GM23338 (cell line): ENCODE measurements at places on chromosomes 2 and 18. TPM values are rescaled to one million over a fixed set of nuclear protein-coding genes. Genes with fewer than 3 reads are reported as not detected.

The LRRC30 gene
- not detected in 2 replicates for polyA plus RNA-seq

DNA sequence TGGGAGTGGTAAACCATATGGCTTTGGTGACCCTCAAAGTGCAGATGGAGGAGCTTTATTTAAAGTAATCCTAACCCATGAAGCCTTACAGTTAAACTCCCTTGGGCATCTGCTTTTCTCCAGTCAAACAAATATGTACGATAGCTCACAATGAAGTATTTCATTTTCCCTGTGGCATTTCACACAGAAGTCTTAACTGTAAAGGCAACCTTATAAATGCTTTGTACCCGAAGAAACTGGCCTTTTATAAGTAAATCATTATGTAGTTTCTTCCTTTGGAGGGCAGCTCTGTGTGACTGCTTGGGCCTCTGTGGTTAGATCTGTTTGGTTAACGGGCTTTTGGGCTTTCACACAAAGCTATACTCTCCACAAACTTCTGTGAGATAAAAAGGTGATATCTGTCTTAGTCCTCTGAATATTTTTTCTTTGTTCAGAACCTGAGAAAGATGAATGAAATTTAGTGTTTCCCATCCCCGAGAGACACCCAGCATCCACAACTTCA is 46.6 kb downstream of the SCN1A start:
- no peak for DNase-seq

The EGR4 gene
- 0.23 TPM in 1 of 2 replicates, not detected in the other for polyA plus RNA-seq

DNA sequence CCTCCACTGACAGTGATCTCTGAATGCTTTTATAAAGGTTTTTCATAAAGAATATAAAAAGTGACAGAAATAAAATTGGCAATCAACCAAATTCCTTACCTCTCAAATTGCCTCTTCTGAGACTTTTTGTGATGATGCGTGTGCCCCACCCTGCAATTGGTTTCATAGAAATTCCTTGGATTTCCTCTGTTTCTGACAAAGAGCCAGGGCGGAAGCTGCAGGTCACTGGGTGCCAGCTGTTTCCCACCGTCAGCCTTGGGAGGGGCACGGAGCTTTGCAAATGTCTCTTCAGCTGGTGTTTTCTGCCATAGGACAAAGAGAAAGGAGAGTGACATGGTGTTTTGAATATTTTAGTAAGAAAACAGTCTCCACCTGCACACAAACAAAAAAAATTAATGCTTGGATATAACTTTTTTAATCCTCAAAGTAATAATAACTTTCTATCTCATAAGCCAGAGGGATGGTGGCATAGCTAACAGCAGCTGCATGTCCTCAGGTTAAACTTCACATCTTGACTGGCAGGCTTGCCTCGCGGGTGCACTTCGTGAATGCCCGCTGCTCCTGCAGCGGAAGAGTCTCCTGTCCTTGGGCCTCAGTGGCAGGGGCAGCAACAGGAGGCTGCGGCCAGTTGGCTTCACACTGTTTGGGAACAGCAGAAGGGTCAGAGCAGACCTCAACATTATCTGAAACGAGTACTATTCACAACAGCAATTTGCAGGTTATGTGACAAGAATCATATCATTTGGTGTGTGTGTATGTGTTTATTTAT is 24.7 kb downstream of the AGAP1 start:
- no peak for DNase-seq

DNA sequence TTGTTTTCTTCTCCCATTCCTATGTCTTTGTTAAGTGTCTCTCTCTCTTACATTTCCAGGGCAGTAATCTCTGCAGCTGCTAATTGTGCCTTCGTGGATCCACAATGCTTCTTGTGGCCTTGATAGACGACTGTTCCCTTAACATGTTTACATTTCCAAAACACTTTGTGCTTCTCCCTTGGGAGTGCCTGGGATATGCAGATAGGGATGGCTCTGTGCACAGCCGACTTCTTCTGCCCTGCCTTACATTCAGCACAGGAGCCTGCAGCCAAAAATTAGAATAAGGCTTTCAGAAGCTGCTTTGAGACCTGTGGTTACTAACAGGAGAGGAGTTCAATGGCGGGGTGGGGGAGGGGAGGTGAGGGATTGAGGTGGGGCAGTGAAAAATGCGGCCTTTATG is 328.9 kb downstream of the TDRD15 start:
- no peak for DNase-seq
